ENCODE measurements at places on chromosomes 3 and 15.

GRCh38 chr15:64315216-64315615 is 40.8 kb downstream of the CSNK1G1 start:
- no peak for DNase-seq

DNA sequence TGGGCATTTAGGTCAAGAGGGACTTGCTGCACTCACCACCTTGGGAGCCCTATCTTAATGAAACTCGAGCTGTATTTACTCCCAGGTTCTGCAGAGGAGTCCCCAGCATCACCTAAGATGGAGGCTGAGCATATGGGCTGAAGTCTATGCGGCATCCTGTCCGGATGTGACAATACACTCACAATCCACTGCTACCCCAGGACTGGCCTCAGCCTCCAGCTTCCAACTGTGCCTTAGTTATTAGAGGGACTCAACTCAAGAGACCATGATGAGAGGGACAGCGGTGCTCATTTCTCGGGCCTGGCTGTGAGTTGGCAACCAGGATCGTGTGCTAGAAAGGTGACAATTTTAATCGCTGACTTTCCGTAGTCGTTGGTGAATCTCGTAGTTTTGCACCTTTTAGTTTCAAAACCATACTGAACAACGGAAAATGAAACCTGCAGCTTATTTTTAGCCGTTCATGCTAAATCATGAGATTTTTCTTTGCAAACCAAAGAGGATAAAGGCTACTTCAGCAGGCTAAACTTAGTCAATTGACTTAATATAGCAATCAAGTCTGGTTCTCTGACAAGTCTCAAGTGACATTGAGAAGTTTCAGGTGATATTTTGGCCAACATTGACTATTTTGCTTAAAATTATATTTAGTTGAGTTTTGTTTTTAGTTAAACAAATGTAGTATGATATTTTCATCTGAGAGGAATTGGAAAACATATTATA is 11.1 kb downstream of the ZBTB38 start:
- no peak for DNase-seq

DNA sequence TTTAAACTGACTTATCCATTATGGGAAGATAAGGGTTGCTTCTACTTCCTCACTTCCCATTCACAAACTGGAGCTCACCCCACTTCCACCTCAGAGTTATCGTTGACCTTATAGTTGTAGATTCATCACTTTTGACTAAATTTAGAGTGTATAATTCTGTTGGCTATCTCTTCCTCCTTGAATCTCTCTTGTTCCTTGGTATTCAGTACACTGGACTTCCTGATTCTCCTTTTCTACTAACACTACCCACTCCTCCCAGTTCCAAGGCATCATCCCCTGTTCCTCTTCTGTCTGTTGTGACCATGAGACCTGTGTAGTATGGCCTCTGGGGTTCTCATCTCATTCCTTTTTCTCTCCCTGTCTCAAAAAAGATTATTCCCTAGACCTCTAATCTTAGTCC is 5.9 kb upstream of the GPR87 start:
- no peak for DNase-seq

GRCh38 chr3:17753632-17753992 is 11.2 kb upstream of the TBC1D5 start:
- DNase-seq = no peak

GRCh38 chr15:96023081-96023480 is 307.4 kb upstream of the NR2F2 start:
- no peak for DNase-seq

DNA sequence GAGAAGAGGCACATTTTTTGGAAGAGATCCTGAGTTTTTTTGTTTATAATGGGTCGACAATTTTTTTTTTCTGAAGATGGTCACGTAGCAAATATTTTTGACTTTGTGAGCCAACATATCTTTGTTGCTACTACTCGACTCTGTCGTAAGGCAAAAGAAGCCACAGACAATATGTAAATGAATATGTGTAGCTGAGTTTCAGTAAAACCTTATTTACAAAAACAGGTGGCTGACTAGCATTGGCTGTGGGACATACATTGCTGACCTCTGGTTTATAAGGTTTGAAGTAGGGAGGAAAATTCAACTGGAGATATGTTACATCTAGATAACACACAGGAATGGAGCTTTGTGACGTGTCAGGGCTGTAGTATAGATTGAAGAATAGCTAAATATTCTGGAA is 22.5 kb upstream of the NANOGP8 start:
- no peak for DNase-seq

All from prostate gland (tissue), 2 donors.